ENCODE measurements at places on chromosomes 4 and X.

- no peak for DNase-seq
These were observed 126.5 kb downstream of the QDPR start for GRCh38 chr4:17385403-17385802.

DNA sequence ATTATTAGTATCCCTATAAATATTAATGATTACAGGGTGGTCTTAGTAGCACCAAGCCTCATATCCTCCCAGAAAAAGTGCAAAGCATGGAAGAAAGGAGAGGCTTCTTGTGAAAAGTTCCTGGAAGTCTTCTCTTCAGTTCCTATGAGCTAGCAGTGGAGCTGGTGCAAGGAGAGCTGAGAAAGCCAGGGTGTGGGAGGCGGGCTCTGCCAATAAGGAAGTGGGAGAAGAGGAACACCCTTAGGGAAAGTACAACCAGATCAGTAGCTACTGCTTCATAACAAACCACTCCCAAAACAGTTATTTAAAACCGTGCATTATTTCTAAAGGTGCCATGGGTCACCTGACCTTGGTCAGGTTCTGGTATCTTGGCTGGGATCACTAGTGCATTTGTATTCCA lies 72.4 kb downstream of the MAP9 start:
- no peak for DNase-seq

- DNase-seq: no peak
These were observed 38.9 kb upstream of the MAMLD1 start for GRCh38 chrX:150324035-150324728.

DNA sequence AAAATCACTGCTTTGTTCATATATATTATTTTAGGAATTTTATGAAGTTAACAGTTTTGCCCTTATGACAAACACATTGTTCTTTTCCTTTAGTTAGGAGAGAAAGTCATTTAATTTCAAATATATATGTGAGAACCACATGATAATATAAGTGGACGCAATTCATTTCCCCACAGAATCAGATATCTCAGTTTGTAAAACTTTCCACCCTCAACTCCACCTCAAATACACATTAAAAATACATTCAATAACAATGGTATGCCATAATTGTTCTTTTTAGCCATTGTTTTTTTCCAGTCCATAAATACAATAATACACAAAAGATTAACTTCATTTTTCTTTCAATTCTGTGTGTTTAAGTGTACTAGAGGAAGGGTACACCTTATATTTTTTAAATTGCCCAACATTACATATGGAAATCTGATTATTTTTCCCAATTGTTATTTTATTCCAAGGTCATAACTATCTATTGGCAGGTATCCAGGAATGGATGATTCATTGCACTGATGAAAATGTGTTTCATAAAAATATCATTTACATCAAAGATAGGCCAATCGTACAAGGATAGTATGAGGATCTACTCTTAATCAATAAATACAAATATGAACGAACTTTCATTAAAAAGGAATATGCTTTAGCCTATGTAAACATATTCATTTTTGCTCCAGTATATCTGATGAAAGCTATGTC lies 125.0 kb downstream of the PPP3CA start:
- no peak for DNase-seq

- DNase-seq: no peak
These were observed 20.0 kb upstream of the BMP2K start for GRCh38 chr4:78756137-78756536.

GRCh38 chr4:6925357-6925836 lies 15.8 kb downstream of the TBC1D14 start:
- DNase-seq: peak; percentile 36

GRCh38 chr4:121814756-121815155 lies 8.9 kb downstream of the CCNA2 start:
- no peak for DNase-seq

GRCh38 chr4:38071801-38072431 lies 111.7 kb downstream of the PTTG2 start:
- no peak for DNase-seq

DNA sequence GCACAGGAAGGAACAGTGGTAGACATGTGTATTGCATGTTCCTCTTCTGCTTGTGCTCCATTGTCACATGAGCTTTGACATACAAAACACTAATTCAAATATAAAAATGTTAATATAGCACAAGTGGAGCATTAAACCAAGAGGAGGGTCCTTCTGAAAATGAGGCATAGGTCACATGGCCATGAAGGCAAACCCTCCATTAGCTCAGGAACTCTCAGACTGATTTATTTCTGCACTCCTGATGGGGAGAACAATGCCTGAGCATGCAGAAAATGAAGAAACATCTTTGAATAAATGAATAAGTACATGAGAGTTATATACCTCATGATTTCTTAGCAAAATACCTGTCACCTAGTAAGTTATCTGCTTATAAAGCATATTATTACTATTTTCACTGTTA lies 769.2 kb upstream of the EPHA5 start:
- DNase-seq: no peak

GRCh38 chr4:94410678-94411206 lies 41.0 kb upstream of the PDLIM5 start:
- DNase-seq: no peak

DNA sequence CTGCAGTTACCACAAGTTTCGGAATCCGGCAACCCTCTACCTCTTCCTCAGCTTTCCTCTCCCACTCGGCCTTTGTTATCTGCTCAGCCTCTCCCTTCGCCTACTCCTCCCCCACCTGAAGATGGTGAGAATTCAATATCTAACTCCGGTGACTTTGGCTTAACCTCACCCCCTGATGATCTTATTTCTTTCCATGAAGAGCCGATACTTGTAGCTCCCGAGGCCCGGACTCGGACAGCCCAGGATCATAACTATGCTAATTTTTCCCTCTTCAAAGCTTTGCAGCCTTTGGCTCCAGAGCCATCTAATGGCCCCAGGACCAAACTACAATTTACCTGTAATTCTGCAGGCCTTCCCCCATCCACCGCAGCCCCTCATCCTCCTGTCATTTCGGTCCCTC lies 32.0 kb upstream of the MGST2 start:
- no peak for DNase-seq

GRCh38 chr4:97942951-97943350 lies 200.3 kb downstream of the STPG2 start:
- DNase-seq: no peak

- DNase-seq: no peak
These were observed 82.7 kb upstream of the MAML3 start for GRCh38 chr4:140236654-140237169.

DNA sequence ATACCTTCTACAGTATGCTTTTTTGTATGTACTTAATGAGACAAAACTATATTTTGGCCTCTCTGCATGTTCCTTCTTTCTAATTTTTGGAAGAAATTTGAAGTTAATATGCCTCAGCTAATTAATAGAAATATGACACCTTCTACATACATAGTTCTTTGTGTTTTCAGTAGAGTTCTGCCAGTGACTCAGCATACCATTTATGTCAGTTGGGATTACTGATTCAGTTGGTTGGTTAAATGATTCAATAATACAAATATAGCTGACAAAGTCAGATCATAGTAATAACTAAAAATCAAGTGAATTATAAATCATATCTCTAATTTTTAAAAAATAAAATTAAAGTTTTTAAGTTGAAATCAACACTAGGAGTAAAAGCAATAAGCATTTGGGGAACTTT lies 16.8 kb downstream of the BTC start:
- no peak for DNase-seq

GRCh38 chr4:174365018-174365587 lies 81.4 kb downstream of the CEP44 start:
- no peak for DNase-seq

DNA sequence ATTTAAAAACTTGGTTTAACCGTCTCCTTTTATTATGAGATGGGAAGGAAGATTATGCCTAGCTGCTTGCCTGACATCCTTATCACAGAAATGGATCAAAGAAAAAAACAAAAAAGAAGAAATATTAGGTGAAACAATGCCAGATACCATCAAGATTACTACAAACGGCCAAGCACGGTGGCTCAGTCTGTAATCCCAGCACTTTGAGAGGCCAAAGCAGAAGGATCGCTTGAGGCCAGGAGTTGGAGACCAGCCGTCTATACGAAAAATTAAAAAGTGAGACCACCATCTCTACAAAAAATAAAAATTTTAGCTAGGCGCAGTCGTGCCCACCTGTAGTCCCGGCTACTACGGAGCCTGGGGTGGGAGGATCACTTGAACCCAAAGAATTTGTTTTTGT lies 2.3 kb downstream of the FRYL start:
- DNase-seq: no peak

GRCh38 chr4:6113641-6114040 lies 86.7 kb downstream of the JAKMIP1 start:
- no peak for DNase-seq

- no peak for DNase-seq
These were observed 738.6 kb upstream of the ADGRL3 start for GRCh38 chr4:60461551-60461950.

DNA sequence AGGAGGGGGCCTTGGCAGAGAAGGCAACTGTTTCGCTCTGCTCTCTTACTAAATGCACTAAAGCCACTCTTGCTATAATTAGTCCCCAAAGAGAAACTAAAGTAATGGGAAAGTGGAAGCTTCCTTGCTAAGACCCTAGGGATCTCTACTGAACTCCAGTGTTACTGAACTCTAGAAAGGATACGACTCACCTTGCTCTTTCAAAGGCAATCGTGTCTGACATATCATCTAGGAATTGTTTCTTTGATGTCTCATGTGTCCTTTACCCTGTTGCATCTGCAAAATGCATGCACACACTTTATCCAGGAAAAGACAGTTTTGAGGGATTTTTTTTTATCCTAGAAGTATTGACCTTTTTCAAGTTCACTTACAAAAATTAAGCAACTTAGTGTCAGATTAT lies 148.1 kb upstream of the FAM9B start:
- no peak for DNase-seq

All from stimulated activated naive CD8-positive, alpha-beta T cell treated with anti-CD3 and anti-CD28 coated beads, Interleukin-15, amount 100 ng/mL, for 72 hours (primary cell).